NCI-H187 (cell line): ENCODE measurements at places on chromosomes 4 and X.

DNA sequence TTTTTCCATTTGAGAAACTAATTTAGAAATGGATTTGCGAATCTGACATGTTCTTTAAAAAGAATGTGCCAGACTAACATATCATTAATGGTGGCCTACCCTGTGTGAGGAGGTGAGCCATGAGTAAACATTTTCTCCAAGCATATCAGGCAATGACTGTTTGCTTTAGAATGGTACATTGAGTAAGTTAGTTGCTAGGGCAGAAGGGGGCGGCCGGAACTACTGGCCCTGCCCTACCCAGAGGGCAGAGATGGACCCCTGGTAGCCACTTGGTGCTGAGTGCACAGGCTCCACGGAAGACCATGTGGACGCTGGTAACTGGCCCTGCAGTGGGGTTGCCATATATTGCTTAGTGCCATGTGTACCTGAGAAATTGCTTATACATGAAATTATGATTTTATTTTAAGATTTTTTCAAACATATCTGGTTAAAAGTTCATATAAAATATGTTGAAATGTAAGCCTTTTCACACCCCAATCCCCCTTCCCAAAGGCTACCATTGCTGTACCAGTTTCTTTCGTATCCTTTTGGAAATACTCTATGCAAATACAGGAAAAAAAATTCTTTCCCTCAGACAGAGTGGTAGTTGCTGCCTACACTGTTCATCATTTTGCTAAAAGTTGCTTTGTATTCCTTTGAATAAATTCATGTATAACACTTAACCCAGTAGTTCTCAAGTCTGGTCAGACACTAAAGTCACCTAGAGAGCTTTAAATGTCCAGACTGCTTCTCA is 8.8 kb downstream of the FNIP2 start:
- no peak for DNase-seq

- no peak for DNase-seq
Observed at GRCh38 chr4:46505131-46505530, 115.2 kb upstream of the GABRA2 start.

- DNase-seq: no peak
Observed at GRCh38 chr4:340011-340410, 2.4 kb downstream of the ZNF141 start.

- DNase-seq: no peak
Observed at GRCh38 chrX:39309018-39309635, 507.9 kb downstream of the MID1IP1 start.

- no peak for DNase-seq
Observed at GRCh38 chrX:29724316-29724715, 491.0 kb upstream of the MAGEB2 start.

DNA sequence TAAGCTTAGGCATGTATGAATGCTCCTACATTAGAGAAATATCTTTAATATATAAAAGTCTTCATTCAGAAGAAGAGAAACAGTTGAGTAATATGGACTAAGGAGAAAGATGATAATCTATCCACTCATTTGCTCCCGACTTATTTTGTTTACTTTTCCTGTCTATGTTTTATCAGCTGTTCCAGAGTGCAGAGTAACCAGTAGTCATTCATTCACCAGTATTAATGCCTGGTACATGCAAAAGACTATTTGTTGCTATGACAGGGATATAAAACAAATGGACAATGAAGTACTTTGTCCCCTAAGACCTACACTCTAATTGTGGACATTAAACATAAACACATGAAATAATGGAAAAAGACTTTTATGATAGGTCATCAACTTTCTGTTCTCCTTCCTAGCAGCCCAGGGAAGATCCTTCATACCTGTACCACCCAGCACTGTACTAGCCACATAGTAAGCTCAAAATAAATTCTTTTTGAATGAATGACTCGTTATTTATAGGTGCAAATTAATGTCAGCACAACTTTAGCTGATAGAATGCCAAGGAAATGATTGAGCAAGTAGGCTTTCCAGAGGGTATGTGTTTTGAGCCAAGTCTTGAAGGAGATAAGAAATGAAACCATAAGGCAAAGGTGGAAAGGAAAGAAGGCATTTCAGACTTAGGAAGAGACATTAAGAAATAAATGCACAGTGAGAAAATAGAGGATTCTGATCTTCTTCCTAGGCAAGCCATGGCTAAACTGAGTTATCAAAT is 45.0 kb upstream of the IL13RA1 start:
- no peak for DNase-seq

- DNase-seq: no peak
Observed at GRCh38 chr4:52780206-52780605, 29.0 kb upstream of the ERVMER34-1 start.

DNA sequence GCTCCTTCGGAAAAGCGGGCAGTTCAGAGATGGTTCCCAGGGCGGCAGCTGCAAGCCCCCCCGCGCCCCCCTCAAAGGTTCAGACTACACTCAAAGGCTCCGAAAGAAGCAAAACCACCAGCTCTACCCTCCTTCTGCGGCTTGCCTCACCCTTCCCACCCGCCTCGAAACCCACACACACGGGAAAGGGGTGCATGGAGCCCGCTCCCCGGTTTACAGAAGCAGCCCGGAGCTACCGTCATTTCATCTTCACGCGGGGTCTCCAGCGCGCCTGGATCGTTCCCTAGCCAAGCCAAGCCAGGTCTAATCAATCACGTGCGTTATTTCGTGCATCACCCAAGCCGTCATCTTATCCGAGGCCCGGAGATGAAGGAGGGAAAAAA is 1.2 kb downstream of the NLGN4X start:
- no peak for DNase-seq

- no peak for DNase-seq
Observed at GRCh38 chr4:16862697-16863096, 35.7 kb downstream of the LDB2 start.

- DNase-seq: no peak
Observed at GRCh38 chrX:66635360-66635759, 3.5 kb downstream of the EDA2R start.

DNA sequence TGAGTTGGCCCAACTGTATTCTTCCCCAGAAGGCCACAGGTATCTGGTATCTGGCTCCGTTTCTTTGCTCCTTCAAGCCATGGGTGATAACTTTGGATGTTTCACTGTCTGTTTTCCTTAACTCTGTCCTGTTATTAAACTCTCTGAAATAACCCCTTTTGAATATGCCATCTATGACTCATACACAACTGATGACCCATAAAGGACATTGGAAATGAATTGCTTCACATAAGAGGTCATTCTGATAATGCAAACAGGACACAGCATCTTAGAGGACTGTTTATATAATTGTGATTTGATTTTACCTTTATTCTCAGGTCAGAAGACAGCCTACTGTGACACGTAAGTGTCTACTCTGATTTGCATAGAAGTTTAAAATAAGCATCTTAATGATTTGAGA is 227.7 kb downstream of the VEGFC start:
- no peak for DNase-seq

DNA sequence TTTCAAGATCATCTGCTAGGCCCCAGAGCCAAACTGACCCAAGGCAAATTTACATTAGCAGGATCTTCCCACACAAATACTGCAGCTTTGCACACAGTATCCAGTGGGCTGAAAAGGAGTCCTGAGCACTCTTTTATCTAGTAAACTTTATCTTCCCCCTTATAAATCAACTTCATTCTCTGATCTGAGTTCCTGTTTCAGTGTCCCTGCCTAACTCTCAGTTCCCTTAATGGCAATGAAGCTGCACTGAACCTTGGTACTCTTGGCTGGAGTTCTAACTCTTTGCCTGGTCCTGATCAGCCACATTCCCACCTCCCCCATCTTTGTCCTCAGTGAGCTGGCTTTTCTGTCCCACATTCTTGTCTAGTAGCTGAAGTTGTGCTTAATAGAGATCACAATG is 37.4 kb downstream of the EDA2R start:
- DNase-seq: no peak

- DNase-seq: no peak
Observed at GRCh38 chr4:189304167-189304566, 636.5 kb upstream of the FRG1 start.

- DNase-seq: no peak
Observed at GRCh38 chr4:23485801-23486200, 404.0 kb downstream of the PPARGC1A start.

DNA sequence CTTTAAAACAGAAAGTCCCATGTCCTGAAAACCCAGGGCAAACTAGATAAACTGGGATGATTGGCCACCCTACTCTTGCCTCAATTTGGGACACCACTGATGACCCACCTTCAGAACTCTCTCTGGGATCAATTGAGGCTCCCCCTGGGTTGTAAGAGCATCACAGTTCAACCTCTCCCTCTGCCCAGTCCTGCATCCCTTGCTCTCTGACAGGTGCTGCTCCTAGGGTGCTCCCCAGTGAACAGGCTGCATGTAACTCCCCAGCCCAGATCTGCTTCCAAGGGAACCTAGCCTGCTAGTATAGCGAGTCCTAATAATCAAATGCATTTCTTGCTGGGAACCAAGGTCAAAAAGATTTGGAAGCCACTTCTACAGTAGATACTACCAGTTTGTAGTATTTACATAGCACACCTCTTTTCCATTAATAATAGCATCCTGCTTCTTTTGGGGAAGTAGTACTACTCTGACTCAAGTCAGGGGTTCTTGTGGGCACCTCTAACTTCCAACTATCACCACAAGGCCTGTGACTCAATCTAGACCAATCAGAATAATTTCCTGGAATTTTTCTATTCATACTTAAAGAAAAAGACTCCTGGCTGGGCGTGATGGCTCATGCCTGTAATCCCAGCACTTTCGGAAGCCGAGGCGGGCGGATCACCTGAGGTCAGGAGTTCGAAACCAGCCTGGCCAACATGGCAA is 42.1 kb upstream of the SPINK2 start:
- no peak for DNase-seq

- no peak for DNase-seq
Observed at GRCh38 chr4:83371235-83371634, 36.6 kb upstream of the HPSE start.

DNA sequence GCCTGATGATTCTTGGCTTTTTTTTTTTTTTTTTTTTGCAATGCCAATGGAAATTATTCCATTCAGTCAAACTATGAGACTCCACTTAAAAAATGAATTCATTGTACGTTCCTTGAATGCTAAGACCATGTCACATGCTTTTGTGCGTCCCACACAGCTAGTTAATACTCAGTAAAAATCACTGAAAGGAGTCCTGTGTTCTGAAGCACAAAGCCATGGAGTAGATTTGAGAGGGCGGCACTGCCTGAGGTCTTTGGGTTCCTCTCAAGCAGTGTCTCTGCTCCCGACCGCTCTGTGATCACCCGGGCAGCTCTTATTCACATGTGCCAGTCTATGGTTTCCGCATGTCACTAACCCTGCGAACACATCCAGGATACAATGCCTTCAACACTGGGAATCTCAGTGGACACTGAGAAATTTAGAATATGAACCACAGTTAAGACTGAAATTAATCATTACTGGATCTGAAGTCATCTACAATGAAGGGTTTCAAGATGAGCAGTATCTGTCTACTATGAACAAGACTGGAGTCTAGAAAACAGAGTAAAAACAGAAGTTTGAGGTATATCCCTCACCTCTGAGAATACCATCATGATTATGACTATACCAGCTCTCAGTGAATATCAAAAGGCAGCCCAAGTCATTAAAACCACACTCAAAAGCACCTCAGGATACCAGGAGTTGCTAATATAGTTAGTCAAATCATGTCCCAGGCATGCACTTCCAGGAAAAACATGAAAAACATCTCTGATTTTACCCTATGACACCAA is 193.0 kb downstream of the MGST2 start:
- no peak for DNase-seq
